ENCODE measurements at places on chromosomes 3 and 15.

- no peak for DNase-seq
These were observed 81.9 kb upstream of the TOPAZ1 start for GRCh38 chr3:44159696-44160300.

DNA sequence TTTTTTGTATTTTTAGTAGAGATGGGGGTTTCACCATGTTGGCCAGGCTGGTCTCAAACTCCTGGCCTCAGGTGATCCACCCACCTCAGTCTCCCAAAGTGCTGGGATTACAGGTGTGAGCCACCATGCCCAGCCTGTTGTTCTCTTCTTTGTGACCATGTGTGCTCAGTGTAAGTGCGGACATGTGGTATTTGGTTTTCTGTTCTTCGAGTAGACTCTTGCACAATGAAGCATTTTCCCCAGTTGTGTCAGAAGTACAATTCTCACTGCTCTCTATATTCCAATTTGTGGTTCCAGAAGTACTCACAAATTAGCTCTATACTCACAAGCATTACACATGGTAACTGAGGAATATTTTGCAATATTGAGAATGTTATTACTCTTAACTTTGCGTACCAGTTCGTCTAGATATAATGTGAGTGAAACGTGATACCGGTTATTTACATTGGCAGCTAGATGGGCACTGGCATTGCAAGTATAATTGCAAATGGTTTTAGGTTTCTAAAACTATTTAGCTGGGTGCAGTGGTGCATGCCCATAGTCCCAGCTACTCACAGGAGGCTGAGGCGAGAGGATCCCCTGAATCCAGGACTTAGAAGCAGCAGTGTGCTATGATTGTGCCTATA lies 34.2 kb upstream of the MTMR14 start:
- no peak for DNase-seq

DNA sequence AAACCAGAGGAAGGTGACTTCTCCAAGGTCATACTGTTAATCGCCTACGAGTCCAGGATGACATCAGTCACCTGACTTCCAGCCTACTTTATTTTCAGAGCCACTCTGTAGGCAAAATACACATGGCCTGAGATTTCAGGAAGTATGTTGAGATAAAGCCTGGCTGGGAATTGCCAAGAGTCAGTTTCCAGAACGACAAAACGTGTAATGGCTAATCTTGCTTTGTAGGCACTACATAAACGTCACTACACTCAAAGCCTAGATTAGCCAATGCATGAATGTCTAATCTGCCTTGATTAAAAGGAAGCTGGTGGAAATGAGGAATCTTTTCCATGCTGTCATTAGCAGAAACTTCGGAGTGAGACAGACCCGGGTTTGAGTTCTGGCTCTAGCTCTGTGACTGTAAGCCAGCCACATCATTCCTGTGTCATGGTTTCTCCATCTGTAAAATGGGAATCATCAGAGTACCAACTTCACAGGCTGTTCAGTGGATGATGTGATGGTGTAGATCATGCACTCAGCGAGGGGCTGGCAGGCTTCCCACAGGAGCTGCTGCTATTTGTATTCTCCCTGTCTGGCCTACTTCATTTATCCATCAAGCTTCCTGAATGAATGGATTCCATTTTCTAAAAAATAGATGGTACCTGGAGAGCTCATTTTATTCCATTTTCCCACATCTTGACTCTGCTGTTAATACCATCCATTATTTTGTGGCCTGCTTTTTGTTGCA lies 241.9 kb downstream of the XXYLT1 start:
- no peak for DNase-seq

DNA sequence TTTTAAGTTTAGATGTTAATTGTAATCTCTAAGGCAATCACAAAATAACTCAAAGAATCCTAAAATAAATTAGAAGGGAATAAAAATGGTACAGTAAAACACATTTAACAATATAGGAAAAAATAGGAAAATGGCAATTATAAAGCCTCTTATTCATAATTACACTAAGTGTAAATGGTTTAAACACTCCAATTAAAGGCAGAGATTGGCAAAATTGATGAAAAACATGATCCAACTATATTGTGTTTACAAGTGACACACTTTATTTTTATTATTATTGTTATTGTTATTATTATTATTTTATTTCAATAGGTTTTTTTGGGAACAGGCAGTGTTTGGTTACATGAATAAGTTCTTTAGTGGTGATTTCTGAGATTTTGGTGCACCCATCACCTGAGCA lies 48.7 kb upstream of the DYNC1LI1 start:
- no peak for DNase-seq

Measured in hematopoietic multipotent progenitor cell treated with erythropoietin and hydrocortisone succinate and interleukin-3 and kit ligand, for 17 days (in vitro differentiated cells).